NCI-H446 (cell line): ENCODE measurements at places on chromosomes 6 and 20.

DNA sequence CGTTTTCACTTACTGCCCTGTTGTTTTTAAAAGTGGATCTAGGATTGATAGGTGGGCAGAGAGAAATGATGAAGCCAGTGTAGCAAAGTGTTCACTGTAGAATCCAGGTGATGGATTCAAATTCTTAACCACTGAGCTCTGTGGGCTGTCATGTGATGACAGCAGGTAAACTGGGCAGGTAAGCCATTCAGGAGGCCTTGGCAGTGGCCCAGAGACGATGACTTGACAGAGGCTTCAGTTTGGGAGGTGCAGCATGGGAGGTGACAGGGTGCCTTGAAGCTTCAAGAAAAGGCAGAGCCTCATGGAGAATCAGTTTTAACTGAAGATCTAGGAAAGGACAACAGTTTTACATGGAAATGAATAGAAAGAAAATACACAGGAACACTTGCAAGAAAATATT, 2.0 kb downstream of the NAA20 start:
- no peak for DNase-seq

- DNase-seq, result no peak
Measured at GRCh38 chr20:48878534-48879248, 42.8 kb upstream of the ARFGEF2 start.

DNA sequence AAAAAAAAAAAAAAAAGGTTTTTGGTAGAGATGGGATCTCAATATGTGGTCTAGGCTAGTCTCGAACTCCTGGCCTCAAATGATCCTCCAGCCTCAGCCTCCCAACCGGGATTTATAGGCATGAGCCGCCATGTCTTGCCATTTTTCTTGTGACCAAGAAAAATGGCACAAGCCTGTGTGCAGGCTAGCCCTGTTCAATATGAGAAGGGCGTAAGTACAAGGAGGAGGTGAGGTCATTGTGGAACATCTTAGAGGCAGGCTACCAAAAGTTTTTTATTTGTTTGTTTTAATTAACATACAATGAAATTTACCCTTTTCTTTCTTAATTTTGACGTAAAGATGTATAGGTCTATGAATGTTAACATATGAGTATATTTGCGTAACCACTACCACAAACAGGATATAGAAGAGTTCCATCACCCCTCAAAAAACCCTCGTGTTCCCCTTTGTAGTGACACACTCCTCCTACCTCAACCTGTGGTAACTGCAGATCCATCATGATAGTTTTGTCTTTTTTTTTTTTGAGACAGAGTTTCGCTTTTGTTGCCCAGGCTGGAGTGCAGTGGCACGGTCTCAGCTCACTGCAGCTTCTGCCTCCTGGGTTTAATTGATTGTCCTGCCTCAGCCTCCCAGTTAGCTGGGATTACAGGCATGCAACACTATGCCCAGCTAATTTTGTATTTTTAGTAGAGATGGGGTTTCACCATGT, 28.3 kb upstream of the KIF3B start:
- no peak for DNase-seq

- no peak for DNase-seq
Measured at GRCh38 chr6:20001286-20001685, 164.1 kb downstream of the ID4 start.

- DNase-seq, result no peak
Measured at GRCh38 chr6:109964949-109965348, 13.2 kb upstream of the GPR6 start.

DNA sequence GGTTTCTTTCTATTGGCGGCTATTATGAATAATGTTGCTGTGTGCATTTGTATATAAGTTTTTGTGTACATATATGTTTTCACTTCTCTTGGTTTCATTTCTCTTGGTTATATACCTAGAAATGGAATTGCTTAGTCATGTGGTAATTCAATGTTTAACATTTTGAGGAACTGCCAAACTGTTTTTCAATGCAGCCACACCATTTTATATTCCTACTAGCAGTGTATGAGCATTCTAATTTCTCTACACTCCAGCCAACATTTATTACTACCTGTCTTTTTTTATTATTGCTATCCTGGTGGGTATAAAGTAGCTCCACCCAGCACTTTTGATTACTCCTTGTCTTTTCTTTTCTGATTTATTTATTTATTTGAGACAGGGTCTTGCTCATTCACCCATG, 54.8 kb downstream of the PHACTR2 start:
- DNase-seq, result no peak

- DNase-seq, result no peak
Measured at GRCh38 chr6:137412562-137412961, 81.6 kb downstream of the OLIG3 start.

- DNase-seq, result no peak
Measured at GRCh38 chr6:106360989-106361430, 493 bp downstream of the CRYBG1 start.

- DNase-seq, result no peak
Measured at GRCh38 chr6:161021998-161022743, 30.6 kb downstream of the MAP3K4 start.

DNA sequence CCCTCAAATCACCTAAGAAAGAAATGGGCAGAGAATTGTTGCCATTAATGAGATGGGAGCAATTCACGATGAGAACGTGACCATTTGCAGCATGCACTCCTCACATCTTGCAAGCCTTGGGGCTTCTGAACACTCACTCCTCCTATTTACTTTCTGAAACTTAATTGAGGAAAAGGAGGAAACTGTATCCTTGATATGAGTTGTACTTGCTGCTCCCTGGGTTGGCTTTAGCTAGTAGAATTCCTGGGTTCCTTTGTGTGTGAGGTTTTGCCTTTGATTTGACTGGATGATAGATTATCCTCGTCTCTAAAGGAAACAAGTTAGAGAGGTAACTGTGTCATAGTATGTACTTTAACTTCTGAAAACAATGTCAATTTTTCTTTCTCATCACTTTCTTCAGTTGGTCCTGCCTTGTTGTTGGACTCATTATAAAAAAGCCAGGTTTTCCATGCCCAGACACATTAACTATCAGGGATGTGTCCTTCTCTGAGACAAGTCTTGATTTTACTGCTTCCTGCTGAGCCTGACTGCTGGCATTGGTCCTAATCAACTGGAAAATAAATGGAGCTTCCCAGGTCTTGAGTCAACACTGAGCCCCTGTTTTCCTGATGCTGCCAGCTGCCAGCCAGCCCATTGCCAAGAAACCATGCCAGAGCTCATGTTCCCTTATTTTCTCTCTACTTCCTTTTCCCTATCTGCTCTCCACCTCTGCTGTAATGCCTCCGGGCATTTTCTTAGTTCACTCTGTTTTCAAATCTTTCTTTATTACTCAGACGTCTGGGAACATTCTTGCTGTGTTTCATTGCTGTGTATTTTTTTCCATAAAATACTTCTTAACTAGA, 6.0 kb upstream of the MRAP2 start:
- DNase-seq, result peak; percentile 94

- no peak for DNase-seq
Measured at GRCh38 chr6:43636308-43636659, 644 bp downstream of the MAD2L1BP start.

DNA sequence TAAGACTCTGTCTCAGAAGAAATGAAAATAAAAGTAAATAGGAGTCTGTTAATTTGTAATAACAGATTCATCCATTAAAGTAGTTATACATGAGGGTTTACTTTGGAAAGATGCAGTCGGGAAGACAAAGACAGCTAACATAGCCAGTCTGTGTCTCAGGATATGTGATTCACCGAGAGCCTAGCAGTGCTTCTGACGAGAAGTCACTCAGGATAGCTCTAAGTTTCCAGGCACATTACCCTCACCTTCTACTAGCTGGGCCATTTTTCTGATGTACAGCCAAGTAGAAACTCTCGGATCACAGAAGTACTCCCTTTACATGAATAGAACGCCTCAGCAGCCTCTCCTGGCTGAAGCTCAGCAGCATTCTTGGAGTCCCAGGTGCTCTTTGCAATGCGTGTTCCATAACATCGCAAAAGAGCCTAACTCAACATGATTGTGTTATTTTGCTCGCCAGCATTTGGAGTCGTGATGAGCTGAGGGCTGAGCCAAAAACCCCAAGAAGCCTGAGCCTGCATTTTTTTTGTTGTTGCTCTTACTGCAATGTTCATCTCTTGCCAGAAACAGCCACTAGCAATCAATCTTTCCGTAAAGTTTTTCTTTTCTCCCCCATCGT, 22.4 kb upstream of the TASP1 start:
- DNase-seq, result peak; percentile 24

DNA sequence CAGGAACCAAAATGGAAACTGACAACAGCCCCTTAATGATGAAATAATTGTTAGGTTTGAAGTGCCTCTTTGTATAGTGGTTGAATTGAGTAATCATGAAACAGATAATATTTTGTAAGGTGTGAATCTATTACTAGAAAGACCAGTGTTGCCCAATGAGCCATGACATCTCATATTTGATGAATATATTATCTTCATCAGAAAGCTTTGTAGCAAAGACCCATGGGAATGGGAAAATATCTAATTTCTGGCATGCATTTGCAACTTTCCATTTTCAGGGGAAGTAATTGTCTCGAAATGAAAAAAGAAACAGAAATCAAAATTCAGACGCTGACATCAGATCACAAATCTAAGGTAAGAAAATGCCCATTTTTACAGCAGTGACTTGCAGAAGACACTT, 57.3 kb upstream of the LAMP5 start:
- no peak for DNase-seq

GRCh38 chr6:138647006-138647405, 126.6 kb upstream of the CCDC28A start:
- no peak for DNase-seq

DNA sequence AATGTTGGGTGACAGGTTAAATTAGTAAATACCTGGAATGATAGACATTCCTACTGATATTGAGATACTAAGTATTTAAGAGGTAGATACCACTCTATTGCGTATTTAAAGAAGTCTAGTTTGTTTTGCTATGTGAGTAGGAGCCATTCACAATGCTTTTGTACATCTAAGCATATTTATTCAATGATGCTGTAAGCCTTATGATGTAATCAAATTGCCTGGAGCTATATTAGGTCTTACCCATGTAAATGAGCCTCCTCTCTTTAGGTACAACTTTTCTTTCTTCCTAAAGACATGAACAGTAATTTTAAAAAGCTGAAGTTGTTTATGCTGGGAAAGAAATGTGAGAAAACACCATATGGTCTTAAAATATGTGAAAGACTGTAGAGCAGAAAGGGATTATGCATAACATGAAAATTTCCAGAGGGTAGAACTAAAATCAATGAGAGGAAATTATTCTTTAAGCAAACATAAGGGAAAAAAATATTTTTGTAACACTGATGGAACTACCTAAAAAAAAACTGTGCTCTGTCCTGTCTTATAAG, 526.7 kb downstream of the EPHA7 start:
- no peak for DNase-seq

- no peak for DNase-seq
Measured at GRCh38 chr6:14500809-14501208, 383.2 kb downstream of the CD83 start.

DNA sequence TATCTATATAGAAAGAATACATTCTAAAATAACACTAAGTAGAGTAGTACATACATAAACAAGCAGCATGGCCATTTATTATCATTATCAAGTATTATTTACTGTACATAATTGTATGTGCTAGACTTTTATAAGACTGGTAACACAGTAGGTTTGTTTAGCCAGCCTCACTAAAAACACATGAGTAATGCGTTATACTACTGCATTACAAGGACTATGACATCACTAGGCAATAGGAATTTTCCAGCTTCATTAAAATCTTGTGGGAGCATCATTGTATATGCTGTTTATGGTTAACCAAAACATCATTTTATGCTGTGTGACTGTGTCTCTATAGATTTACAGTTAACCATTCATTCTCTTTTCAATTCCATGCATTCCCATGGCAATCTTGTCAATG, 131.7 kb upstream of the HDGFL1 start:
- no peak for DNase-seq

- DNase-seq, result no peak
Measured at GRCh38 chr6:147910281-147910680, 401.8 kb downstream of the SAMD5 start.

GRCh38 chr6:74720923-74721322, 484.9 kb downstream of the COL12A1 start:
- no peak for DNase-seq

DNA sequence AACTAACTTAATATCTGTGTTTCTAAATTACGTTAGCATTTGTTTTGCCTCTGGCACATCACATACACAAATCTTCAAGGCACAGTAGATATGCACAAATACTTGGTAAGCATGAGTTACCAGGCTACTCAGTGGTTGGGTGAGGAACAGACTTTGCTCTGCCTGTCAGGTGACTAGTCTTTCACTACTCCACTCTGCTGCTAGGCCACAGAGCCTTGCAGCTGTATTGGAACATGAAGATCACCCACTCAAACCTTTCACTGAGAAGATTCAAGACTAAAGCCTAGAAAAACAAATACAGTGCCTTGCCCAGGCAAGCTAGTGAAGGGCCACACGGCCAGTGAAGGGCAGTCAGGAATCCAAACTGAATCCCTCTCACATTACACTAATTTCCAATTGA, 47.0 kb downstream of the DTNBP1 start:
- no peak for DNase-seq

DNA sequence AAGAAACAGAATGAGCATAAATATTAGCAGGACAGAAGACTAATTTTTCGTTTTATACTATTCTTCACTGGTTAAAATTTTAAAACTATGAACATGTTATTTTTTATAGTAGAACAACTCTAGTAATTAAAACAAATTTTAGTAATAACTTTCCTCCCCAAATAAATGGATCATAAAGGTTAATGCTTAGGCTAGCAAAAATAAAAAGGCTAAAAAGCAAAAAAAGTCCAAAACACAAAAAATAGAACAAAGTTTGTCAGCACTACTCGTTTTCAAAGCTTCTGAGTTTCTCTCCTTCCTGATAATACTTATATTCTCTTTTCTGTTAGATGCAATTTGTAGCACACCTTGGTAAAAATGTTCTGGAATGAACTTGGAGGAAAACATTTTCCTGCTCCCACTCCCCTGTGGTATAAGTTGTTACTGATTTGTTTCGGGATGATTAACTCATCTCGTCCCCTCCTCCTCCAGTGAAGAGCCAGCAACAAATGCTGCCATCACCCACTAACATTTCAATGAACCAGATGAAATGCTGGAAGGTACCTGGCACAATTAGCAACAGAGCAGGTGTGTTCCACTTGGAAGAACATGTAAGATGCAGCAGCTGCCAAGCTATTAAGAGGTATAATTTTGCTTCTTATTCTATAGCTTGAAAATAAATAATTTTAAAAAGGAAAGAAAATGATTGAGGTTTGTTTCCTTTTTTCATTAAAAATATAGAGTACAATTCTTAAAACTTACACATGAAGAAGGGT, 130.5 kb downstream of the MYB start:
- DNase-seq, result no peak

DNA sequence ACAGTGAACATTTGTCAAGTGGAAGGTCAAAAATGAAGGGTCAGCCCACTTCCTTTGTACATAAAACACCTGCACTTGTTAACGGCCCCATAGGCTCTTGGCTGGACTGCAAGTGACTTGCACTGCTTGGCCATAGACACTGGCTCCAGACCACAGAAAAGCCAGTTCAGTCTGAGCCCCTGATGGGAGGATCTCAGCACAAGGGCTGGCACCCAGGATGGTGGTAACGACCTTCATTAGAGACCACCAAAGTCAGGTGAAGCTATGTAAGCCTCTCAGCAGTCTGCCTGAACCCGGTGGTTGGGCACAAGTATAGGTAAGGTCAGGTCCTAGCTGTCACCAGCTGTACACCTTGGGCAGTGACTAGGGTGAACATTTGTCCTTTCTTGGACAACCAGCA, 16.1 kb downstream of the PLAGL2 start:
- no peak for DNase-seq

- no peak for DNase-seq
Measured at GRCh38 chr20:48706116-48706656, 121.6 kb downstream of the PREX1 start.

GRCh38 chr6:100117680-100118079, 123.7 kb upstream of the MCHR2 start:
- DNase-seq, result no peak
